ENCODE measurements at places on chromosomes 4 and X.

DNA sequence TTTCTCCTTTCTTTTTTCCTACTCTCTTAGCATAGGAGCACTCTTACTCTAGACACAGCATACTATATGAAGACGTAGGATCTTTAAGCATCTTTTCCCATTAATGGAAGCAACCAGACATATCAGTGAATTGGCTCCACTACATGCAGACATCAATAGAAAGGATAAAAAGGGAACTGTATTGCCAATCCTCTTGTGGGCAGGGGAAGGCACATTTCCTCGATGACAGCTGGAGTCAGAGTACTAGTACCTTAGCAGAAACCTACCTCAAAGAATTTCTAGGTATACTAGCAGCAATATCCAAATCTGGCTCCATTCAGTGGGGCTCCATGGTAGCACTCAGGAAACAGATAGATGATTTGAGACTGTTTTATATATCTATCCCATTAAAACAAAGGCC, 20.1 kb downstream of the CYBB start:
- no peak for DNase-seq

DNA sequence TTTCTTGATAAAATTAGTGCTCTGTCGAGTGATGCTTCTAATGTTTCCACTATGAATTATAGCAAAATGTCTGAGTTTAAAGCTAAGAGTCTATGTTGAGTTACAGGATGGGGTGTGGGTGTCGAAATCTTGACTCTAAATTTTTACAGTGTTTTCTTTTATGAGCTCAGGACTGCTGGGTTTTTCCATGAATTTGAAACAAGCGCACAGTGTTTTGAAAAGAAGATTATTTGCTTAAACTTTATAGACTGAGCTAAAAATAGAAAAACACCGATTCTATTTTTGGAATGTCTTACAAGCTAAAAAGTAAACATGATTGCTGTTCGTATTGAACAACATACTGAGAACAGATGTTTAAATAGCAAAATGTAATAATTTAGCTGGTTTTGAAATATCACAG, 7.5 kb downstream of the PTTG2 start:
- DNase-seq = no peak

DNA sequence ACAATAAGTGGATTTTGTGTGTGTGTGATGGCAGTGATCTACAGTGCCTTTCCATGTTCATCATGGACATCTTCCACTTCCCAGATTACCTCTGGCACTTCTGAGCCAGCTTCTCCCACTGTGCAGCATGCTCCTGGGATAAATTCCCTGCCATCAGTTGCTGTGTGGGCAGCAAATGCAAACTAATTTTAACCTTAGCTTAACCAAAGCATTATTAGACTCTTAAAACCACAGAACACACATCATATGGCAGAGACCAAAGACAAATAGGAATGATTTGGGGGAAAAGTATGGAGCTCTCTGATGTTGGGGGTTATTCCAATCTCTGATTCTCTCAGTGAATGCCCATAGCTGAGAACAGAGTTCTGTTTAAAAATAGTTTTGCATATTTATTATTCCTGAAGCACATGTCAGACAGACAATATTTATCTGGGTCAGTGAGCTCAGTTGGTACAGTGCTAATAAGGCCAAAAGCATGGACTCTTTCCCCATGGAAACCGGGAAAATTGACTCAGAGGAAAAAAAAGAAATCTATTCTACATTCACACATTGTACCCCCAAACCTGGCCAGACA, 567.4 kb downstream of the IQCM start:
- no peak for DNase-seq

GRCh38 chr4:121330180-121330665, 50.6 kb downstream of the QRFPR start:
- no peak for DNase-seq

DNA sequence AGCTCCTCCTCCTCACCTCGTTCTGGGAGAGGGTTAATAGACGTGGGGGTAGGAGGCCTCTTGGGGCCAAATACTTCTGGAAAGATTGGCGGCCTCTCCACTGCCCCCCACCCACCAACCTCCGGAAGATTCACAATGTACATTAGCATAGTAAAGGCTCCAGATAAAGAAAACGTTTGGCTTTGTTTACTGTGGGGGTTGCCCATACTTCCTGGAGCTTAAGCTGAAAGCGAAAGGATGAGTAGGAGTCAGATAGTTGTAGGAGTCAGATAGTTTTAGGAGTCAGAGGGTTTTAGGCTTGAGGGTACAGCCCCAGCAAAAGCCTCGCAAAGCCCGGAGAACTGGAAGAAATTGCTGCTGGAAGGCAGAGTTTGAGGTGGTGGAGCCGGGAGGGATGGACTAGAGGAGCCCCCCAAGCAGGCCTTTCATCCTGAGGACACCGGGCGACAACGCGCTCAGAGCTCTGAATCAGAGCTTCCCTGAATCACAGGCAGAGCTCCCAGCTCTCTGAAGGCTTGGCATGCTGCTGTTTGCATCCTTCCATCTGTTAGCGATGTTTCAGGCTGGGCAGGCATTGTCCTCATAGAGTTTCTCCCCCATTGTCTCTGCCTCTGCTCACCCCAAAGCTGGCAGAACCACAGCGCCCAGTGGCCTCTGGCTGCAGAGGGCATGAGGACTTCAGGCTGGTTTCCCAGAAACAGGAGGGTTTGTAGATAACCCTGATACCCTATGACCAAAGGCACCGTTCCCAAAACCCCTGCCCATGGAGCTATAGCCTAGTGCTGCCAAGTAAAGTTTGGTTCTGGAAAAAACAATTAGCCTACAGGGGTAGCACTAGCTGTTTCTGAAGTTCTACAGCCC, 280.7 kb downstream of the BCOR start:
- DNase-seq = peak; percentile 29

DNA sequence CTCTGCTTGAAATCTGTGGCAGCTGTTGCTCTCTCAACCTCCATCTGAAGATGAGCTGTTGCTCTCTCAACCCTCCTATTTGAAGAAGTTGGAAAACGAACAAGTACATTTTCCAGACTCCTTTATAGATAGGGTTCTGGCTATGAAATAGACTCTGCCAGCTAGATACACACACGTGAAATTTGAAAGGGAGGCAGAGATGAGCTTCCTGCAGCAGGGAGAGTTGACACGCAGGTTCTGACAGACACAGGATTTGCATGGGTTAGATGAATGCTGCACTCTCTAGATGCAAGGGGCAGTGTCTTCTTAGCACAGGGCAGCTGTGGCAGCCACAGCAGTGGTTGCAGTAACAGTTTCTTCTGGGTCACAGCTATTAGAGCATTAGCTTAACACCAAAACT, 8.0 kb upstream of the PYURF start:
- DNase-seq = no peak

GRCh38 chr4:173414456-173414855, 15.5 kb upstream of the SCRG1 start:
- DNase-seq = no peak

GRCh38 chr4:15920723-15921591, 17.6 kb downstream of the FGFBP1 start:
- peak; percentile 95 for DNase-seq

DNA sequence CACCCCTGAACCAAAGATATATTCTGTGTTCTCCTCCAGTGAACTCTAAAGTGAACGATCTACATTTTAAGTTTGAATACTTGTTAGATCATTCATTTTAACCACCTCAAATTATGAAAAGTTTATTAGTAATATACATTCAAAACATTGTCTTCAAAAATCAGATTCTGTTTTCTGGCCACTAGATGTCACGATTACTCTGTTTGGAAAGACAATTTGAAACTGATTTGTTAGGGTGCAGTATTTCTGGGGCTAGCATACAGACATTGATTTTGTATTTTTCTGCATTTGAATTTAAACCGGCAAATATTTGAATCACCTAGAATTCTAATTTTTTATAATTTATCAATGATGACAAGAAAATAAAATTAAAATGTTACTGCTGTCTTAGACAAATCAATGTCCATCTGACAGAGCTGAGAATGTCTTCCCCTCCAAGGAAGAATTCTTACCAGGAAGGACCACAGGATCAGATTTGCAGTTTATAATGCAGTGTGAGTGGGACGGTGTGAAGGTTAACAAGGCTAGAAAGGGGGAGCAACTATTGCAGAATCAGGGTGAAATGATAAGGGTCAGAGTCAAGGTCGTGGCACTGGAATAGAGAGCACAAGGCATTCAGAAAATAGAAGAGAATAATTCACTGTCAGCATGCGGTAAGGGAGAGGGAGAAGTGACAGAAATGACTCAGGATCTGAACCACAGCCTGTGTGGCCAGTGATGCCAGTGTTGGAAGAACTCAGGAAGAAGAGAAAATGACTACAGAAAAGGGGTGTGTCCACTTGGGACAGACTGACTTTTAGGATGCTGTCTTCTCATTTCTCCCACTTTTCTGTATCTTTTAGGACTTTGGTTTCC, 91.6 kb downstream of the ANXA10 start:
- peak; percentile 13 for DNase-seq

DNA sequence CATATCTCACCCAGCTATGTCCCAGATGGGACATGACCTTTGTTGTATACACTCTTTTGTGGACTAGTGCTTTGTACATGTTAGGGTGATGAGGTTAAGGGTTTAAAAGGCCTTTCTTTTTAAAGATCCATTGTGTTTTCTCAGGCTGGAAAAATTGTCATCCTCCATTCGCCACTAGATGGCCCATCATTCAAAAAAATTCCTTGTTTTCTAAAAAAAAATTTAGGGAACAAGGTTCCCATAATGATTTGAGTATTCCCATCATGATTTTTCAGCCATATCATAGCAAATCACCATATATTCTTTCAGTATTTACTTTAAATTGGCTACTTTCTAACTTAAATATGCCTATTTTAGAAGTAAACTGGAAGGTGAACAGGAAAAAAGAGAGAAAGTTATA, 91.9 kb upstream of the TMEM164 start:
- no peak for DNase-seq

GRCh38 chrX:14010566-14010965, 19.1 kb downstream of the GEMIN8 start:
- DNase-seq = no peak

- DNase-seq = peak; percentile 21
Observed at GRCh38 chr4:8101213-8102075, 57.2 kb downstream of the ABLIM2 start.

- peak; percentile 53 for DNase-seq
Observed at GRCh38 chrX:68732906-68733493, 85.5 kb downstream of the STARD8 start.

- no peak for DNase-seq
Observed at GRCh38 chr4:41797260-41797659, 48.7 kb upstream of the PHOX2B start.

GRCh38 chr4:88187766-88188165, 29.3 kb upstream of the ABCG2 start:
- no peak for DNase-seq

DNA sequence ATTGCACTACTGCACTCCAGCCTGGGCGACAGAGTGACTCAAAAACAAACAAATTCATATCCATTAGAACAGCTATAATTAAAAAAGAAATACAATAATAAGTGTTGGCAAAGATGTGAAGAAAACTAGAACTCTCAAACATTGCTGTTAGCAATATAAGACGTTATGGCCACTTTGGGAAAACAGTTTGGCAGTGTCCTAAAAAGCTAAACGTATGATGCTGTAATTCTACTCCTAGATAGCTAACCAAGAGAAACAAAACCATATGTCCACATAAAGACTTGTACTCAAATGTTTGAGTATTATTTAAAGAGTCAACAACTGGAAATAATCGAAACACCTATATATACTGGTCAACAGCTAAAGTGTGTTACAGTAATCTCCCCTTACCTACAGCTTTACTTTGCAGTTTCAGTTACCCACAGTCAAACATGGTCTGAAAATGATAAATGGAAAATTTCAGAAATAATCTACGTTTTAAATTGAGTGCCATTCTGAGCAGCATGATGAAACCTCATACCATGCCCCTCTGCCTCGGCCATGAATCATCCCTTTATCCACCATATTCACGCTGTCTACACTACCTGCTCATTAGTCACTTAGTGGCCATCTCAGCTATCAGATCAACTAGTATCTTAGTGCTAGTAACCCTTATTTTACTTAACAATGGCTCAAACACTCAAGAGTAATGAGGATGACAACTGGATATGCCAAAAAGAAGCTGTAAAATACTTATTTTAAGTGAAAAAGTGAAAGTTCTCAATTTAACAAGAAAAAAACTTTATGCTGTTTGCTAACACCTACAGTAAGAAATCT, 4.9 kb downstream of the ELF2 start:
- DNase-seq = peak; percentile 57

- no peak for DNase-seq
Observed at GRCh38 chr4:74379912-74380311, 15.0 kb downstream of the EREG start.

DNA sequence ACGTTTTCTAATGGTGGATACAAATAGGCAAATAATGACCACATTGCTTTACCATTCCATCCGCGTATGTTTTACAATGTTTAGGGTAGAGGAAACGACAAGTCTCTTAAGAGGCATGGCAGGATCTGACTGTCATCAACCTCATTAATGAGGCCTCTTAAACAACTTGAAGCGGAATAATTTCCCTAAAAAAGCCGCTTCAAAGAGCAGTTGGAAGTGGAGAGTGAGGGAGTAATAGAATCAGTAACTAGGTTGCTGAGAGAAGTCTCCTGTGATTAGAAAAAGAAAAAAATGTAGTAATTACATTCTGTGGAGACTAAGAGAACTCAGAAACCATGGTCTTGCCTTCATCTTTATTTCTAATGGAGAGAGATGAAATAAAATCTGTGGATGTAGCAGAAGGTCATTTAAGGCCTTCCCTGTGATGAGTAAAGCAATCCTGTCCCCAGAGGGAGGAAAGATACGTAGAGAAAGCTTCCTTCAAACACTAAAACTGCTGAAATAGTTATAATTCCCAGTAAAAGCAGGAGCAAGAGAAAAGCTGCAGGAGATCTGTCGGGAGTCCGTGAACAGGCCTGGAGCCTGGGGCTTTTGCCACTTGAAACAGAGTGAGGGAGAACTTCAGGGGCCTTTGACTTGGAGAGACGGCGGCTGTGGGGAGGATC, 11.1 kb upstream of the SEPSECS start:
- DNase-seq = no peak

- peak; percentile 2 for DNase-seq
Observed at GRCh38 chr4:137705171-137705783, 173.0 kb upstream of the PCDH18 start.

- DNase-seq = no peak
Observed at GRCh38 chr4:115165503-115165902, 52.1 kb upstream of the NDST4 start.

DNA sequence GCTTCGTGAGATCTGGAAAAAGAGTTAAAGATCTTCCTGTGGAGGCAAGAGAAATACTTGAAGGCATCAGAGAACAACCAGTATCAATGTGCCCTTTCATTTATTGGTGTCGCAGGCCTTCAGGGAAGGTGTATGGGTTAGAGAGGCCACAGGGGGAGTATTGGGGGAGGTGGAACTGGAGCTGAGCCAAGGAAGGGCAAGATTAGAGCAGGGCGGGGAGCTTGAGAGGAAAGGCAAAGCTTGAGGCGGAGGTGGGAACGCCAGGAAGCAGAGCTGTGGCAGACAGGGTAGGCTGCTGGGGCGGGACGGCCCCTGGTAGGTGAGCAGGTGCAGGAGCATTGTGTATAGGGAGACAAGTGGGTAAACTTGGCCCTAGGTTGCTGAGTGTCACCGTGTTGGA, 329.9 kb downstream of the ARHGAP10 start:
- no peak for DNase-seq

- DNase-seq = no peak
Observed at GRCh38 chr4:2494992-2495391, 26.1 kb downstream of the RNF4 start.

GRCh38 chr4:37455301-37456131, 211.0 kb downstream of the NWD2 start:
- no peak for DNase-seq

All from Daoy (cell line).